ENCODE measurements at places on chromosomes 7 and 10.
A peak's percentile ranks its signal among the peaks of the same experiment; 100 is the strongest.

- no peak for DNase-seq
These were observed 17.6 kb downstream of the SRI start for GRCh38 chr7:88202278-88202677.

DNA sequence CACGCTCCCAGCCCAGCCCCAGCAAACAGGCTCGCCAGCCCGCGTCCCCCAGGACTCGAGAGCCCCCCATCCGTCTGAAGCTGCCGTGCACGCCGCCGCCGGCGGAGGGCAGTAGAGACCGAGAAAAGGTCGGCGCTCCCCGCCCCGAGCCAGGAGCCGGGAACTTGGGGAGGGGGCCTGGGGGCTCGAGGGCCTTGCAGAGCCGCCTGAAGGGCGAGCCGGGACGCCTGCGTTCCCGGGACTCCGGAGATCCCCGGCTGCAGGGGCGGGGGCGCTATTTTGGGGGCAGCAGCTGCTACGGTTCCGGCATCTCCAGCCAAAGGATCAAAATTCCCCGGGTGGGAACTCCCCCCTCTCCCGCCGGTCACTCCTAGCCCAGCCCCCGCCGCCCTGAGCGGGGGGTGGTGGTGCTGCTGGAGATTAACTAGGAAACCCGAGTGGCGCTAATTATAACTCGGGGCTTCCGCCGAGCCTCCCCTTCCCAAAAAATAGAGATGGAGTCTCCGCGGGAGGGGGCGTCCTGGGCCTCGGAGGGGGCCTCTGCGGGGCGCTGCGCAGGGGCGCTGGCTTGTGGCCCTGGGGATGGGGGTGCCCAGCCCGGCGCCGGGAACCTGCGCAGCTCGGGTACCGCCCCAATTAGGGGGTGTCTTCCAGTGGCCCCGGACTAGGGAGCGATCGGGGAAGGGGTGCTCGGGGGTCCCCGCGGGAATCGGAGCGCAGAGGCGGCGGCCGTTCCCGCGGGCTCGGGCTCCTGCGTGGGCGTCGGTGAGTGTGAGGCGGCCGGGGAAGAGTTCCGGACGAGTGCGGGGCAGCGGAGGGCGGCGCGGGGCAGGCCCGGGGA, 608 bp downstream of the ACHE start:
- peak; percentile 76 for DNase-seq

DNA sequence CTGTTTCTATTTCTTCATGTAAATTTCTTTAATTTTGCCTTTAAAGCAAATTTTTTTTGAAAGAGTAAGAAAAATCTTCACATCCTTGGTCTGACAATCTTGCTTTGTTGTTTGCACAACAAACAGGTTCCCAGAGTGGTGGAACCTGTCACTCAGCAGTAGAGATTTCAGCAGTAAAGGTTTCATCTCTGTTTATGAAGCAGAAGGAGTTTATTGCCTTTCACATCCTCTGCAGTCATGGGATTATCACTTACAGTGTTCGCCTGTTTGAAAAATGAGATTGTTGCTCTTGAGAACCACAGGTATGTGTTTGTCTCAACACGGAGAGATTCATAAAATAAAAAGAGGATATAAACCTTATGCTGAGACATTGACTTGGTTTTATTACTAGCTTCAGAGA, 342.6 kb downstream of the IPMK start:
- DNase-seq = no peak

DNA sequence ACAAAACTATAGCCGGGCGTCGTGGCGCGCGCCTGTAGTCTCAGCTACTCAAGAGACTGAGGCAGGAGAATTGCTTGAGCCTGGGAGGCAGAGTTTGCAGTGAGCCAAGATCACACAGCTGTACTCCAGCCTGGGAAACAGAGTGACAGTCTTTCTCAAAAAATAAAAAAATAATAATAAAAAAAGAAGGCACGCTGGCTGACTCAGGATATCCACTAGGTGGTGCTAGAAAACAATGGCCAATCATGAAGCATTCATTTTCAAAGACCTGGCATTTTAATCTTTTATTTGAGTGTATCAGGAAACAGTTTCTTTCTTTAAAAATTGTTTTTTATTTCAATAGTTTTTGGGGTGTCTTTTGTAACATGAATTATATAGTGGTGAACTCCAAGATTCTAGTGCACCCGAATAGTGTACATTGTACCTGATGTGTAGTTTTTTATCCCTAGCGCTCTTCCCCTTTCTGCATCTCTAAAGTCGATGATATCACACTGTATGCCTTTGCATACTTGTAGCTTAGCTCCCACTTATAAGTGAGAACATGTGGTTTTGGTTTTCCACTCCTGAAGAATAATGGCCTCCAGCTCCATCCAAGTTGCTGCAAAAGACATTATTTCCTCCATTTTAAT, 88.6 kb downstream of the LYZL1 start:
- DNase-seq = no peak

GRCh38 chr10:24305551-24306506, 96.9 kb downstream of the KIAA1217 start:
- no peak for DNase-seq

DNA sequence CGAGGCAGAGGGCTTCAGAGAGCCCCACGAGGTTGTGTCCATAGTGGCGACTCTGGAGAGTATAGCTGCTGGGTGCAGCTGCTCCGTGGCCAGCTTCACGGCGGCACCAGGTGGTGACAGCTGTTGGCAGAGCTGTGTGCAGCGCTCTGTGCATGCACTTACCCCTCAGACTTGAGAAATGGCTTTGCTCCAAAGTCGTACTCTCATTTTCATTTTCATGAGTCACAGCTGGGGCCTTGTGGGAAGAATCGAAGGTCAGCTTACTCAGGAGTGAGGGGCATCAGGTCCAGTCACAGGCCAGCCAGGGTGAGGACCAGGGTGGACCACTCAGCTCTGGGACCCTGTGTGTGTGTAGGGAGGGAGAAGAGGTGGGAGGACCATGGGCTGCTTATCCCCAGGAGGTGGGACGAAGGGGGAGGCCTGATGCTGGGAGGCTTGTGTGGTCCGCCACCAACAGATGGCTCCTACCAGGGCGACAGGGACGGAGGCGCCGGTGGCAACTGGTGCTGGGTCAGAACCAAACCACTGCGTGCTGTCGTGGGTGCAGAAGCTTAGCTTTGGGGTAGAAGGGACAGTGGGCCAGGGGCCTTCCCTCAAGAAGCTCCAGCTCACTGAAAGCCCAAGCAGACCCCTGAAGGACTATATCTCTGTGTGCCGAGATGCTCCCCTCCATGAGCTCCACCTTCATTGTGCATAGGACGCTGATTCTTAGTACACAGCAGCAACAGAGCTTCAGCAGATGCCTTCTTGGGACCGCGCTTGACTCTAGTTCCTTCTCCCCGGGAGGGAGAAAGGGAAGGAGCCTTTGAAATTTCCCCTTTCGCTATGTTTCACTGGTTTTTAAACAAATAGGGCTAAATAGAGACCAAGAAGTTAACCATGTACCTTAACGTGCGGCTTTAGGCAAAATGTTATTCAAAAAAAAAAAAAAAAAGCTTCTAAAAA, 225.0 kb downstream of the CELF2 start:
- DNase-seq = no peak

GRCh38 chr7:85232068-85232467, 45.2 kb upstream of the SEMA3D start:
- no peak for DNase-seq

GRCh38 chr10:137606-138005, 2.4 kb downstream of the ZMYND11 start:
- no peak for DNase-seq

DNA sequence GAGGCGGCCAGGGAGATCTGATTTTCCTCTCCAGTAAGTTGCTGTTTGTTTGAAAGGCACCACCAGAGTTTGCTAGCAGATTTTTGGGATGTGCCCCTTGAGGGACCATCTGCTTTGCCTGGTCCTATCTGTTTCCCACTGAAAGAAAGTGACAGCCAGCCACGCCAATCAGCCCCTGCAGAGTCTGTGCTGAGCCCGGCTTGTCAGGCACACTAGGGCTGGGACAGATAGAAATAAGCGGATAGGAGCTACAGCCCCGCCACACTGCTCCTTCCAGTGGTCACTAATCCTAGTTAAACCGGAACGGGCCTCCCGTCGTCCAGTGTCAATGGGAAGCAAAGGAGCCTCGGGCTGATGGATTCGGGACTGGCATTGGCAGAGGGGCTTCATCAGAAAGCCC, 161.9 kb upstream of the PRR15 start:
- no peak for DNase-seq

GRCh38 chr7:3995187-3995586, 686.9 kb upstream of the FOXK1 start:
- DNase-seq = no peak

DNA sequence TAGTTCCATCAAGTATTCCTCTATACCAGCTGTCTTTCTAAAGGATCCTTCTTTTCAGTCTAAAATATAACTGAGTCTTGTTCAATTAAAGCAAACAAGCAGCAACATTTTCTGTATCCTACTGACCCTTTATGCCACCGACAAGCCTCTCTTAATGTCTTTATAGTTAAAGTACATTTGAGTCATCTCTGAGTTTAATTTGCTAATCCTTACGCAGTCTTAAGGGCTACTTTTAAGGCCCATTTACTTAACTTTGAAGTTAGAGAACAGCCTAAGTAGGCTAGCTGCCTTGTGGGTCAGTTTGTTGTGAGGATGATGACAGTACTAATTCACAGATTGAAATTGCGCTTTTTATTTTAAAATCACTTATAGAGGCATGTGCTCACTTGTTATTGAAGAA, 265.5 kb upstream of the FERD3L start:
- DNase-seq = no peak

- DNase-seq = peak; percentile 35
These were observed 47.3 kb upstream of the INSYN2A start for GRCh38 chr10:127243490-127244272.

GRCh38 chr10:128664729-128665128, 538.5 kb upstream of the MKI67 start:
- DNase-seq = no peak

GRCh38 chr10:124928087-124928486, 13.8 kb upstream of the ZRANB1 start:
- DNase-seq = no peak

GRCh38 chr10:113709221-113709838, 29.6 kb downstream of the CASP7 start:
- DNase-seq = no peak

DNA sequence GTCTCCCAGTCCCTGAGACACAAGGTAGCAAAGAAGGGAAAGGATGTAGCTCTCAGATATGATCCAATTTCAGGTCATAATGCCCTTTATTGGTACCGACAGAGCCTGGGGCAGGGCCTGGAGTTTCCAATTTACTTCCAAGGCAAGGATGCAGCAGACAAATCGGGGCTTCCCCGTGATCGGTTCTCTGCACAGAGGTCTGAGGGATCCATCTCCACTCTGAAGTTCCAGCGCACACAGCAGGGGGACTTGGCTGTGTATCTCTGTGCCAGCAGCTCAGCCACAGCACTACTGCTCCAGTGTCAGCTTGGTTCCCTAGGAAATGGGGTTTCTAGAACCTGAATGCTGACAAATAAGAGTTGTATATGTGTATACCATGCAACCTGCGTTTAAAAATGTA, 74.6 kb upstream of the PRSS58 start:
- DNase-seq = no peak

DNA sequence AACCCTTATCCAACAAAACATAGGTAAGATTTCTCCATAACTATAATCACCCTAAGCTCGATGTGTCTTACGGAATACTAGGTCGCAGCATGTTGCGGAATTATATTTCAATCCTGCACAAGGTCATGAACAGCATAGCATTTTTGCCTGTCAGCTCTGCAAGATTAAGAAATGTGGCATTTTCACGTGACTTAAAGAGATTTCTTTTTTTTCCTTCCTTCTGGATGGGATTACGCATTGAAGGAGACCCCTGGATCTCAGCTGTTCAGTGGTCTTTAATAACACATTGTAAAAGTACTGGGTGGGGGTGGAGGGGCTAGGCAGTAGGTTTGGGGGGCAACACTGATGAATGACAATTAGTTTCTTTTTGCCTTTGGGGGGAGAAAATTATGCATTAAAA, 106.7 kb downstream of the CUBN start:
- DNase-seq = no peak

- DNase-seq = no peak
These were observed 43.4 kb upstream of the C1GALT1 start for GRCh38 chr7:7138897-7139296.

GRCh38 chr10:118374404-118374803, 32.3 kb upstream of the FAM204A start:
- no peak for DNase-seq

GRCh38 chr7:8109196-8110022, 140.8 kb downstream of the GLCCI1 start:
- DNase-seq = no peak

DNA sequence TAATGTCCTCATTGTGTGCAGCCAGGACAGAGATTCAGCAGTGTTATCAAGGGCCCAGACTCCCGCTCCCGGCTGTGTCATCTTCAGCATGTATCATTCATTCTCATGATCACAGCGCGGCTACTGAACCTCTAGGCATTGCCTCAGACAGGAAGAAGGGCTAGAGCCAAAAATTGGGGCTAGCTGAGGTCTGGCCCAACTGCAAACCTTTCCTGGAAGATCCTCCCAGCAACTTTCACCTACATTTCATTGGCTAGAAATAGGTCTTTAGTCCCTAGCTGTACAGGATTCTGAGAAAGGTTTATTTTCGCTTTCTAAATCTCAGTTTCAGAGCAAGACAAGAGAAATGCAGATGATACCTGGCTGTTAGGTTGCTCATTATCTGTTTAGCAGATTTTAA, 81.9 kb downstream of the CREM start:
- DNase-seq = peak; percentile 31

DNA sequence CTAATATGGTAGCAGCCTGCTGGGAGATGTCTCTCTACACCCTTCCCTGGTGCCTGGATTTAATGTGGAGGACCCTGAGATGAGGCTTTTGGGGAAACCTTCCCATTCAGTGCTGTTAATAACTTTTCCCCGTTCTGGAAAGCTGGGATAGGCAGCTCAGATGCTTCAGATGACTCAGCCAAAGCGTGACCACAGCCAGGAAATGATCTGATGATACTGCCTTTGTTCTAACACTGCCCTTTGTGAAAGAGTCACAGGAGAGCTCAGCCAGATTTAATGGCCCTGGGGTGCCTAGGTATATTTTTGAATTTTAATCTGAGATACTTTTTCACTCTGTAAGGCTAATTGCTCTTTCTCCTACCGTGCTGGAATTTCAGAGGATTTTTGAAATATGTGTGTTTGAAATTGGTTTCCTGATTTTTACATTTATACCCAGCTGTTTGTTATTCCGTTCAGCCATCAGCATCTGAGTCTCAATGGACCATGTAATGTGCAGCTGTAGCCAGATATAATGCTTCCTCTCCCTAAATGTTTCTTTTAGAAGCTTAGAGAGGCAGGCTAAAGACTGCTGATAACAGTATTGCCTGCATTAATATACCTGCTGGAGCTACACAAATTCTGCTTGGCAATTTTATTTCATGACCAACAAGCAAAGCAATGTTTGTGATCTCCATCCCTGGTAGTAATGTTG, 17.8 kb downstream of the CELF2 start:
- DNase-seq = no peak

Data from activated T-cell treated with anti-CD3 and anti-CD28 coated beads, Interleukin-2, amount 50 U/mL, for 1 hour (primary cell).